ENCODE measurements at places on chromosomes 7 and 10.
A peak's percentile ranks its signal among the peaks of the same experiment; 100 is the strongest.

- no peak for DNase-seq
Observed at GRCh38 chr7:135200821-135201331, 10.4 kb downstream of the WDR91 start.

DNA sequence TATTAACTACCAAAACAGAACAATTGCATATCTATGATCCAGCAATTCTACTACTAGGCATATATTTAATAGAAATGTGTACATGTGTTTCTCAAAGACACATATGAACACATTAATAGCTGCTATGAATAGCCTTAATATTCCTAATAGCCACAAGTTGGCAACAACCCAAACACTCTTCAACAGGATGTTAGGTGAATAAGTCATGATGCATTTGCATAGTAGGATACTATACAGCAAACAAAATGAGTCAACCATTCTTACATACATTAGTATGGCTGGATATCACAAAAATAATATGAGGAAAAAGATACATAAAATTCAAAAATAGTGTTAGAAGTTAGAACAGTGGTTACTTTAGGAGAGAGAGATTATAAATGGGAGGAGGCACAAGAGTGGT lies 26.8 kb upstream of the ZNF746 start:
- no peak for DNase-seq

- no peak for DNase-seq
Observed at GRCh38 chr7:14836571-14837189, 65.9 kb downstream of the DGKB start.

GRCh38 chr7:112302566-112302965 lies 96.1 kb downstream of the ZNF277 start:
- no peak for DNase-seq

DNA sequence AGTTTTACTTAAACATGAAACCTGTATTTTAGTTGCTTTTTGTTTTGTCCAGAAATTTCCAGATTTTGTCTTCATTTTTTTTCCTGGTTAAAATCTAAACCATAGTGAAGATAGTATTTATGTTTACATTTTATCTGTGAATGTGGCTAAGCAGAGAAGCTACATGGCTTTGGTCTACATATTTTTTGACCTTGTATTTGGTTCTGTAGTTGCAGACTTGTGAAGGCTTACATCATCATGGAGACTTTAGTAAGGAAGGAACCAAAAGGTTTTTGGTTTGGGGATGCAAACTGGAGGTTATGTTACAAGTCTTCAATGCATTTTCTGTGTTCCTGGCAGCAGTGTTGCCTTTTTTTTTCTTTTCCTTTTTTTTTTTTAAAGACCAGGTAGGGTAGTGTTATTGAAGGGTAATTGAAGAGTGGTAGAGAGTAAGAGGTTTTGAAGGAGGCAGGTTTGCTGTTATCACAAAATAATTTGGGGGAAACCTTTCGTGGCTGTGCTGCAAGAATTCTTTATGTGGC lies 30.9 kb upstream of the VDAC2 start:
- DNase-seq, result no peak

DNA sequence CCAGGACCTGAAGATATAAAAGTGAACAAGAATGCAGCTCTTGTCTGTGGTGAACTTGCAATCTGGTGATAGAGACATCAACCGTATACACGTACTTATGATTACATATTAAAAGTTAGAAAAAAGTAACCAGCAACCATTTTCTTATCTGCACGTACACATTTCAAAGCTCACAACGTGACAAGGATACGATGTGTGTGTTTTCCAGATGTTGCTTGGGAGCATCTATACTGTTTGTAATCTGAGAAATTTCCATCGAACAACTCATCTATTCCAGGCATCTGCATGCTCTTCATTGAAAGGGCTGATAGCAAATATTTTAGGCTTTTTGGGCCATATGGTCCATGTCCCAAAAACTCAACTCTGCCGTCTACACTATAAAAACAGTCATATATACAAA lies 23.3 kb downstream of the MALRD1 start:
- DNase-seq, result no peak

DNA sequence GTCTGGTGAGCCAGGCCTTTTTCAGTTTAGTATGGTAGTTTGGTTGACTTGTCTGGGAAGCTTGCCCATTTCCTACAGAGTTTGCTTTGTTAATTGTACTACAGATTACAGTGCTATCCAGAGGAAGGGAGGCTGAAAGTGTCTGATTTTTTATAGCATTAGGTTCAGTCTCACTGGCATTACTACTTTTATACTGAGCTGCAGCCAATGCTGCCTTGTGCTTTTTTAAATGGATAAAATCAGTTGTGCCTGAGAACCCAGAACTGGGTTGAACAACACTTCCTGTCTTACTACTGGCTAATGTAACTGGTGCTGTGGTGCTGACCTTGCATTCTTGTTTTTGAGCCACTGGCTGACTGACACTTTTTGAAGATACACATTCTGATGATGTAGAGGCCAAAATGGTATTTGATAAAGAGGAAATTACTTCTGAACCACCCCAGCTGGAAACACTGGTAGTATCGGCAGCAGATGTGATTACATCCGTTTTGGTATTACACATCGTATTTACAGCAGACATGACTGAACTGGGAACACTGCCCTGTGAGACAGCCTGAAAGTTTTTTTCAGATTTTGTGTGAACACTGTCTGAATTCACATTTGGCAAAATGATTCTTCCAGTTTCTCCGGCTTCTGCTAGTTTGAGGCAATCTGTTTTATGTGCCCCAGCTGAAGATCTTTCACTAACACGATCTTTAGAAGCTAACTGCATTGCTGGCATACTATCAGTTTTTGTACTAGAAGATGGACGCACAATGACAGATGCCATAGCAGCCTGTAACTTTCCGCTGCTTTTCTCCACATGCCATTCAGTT lies 74.1 kb downstream of the NRBF2 start:
- no peak for DNase-seq

GRCh38 chr10:14489522-14490177 lies 158.9 kb upstream of the FRMD4A start:
- peak; percentile 9 for DNase-seq

GRCh38 chr10:35986756-35987502 lies 344.8 kb upstream of the FZD8 start:
- DNase-seq, result no peak

- no peak for DNase-seq
Observed at GRCh38 chr10:4372601-4373000, 453.4 kb upstream of the AKR1E2 start.

- DNase-seq, result no peak
Observed at GRCh38 chr7:138244606-138245005, 168.3 kb downstream of the AKR1D1 start.

- DNase-seq, result no peak
Observed at GRCh38 chr10:32393911-32394310, 47.0 kb upstream of the EPC1 start.

DNA sequence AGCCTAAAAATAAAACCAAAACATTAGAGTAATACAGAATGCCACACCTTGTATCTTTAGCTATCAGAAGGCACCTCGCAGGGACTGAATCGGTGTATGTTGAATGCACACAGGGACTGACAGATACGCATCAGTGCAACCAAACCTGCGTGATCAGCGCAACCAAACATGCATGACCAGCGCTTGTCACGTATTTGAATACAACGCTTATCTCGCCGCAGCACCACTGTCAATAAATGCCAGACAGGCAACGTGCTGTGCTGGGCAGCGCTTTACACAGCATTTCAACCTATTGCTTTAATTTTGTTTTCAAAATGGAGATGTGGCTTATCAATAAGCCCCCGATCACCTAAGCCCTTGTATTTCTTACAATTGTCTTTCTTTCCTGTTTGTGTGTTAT lies 242.4 kb downstream of the SFMBT2 start:
- no peak for DNase-seq

- DNase-seq, result no peak
Observed at GRCh38 chr7:136878878-136879277, 10.4 kb downstream of the CHRM2 start.

DNA sequence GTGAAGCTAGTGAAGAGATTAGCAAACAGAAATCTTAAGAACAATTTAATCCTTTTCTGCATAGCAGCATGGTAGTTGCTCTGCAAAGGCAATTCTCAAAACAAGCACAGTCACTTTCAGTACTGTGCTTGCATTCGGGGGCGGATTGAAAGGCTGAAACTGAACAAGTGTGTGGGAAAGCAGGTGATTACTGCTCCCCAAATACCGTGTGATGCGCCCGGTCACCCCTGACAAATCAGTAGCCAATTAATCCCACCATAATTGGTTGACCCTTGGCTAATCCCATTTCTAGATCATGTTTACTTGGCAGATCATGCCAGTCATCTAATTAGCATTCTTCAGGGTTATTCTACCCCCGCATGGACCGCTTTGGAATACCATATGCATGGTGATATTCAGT lies 76.5 kb upstream of the ADRB1 start:
- DNase-seq, result no peak

GRCh38 chr7:155190688-155191087 lies 107.0 kb upstream of the INSIG1 start:
- peak; percentile 69 for DNase-seq

DNA sequence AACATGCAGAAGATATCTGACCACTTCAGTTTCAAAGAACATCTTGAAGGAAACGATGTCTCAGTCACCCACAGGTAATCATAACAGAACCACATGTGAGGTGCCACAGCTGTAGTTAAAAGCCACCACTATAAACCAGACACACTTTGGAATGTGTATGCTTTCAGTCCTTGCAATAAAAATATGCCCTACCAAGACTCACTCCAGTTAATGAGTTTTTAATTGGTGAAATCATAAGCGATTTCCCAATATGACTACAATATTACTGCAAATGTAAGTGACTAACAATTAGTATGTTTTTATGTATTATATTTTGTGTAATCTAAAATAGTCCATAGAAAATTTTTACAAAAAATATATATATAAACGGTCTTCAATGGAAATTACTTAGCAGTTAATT lies 428.2 kb downstream of the PARD3 start:
- DNase-seq, result no peak

- DNase-seq, result no peak
Observed at GRCh38 chr10:132654121-132654571, 116.6 kb downstream of the INPP5A start.

- DNase-seq, result no peak
Observed at GRCh38 chr7:76281706-76282343, 20.6 kb upstream of the HSPB1 start.

DNA sequence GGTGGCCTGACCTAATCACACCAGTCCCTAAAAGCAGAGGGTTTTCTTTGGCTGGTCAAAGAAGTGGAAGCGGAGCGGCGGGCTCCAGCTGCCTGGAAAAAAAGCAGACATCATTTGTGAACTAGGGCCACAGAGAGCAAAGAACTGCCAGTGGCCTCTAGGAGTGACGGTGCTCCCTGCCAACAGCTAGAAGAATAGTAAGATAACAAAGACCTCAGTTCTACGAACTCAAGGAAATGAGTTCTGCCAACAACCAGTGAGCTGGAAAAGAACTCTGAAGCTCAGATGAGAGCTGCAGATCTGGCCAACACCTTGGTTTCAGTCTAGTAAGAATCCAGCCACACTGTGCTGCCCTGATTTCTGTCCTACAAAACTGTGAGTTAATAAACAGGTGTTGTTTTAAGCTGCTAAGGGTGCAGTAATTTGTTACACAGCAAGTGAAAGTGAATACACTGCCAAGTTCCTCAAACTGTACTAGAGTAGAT lies 178.0 kb downstream of the SRPK2 start:
- no peak for DNase-seq

DNA sequence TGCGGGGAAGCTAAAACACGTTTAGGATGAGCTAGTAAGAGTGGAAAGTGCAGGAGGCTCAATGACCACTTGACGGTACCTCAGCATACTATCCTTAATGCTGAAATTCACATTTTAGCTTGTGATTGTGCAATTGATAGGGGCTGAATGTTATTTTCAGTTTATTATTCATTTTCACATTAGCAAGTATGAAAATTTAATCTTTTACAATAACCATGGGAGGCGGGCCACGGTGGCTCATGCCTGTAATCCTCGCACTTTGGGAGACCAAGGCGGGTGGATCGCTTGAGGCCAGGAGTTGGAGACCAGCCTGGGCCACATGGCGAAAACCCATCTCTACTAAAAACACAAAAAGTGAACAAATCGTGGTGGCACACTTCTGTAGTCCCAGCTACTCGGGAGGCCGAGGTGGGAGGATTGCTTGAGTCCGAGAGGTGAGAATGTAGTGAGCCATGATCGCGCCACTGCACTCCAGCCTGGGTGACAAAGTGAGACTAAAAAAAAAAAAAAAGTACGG lies 22.0 kb upstream of the ANLN start:
- DNase-seq, result no peak

- DNase-seq, result no peak
Observed at GRCh38 chr10:98617906-98618520, 171.3 kb upstream of the HPS1 start.

DNA sequence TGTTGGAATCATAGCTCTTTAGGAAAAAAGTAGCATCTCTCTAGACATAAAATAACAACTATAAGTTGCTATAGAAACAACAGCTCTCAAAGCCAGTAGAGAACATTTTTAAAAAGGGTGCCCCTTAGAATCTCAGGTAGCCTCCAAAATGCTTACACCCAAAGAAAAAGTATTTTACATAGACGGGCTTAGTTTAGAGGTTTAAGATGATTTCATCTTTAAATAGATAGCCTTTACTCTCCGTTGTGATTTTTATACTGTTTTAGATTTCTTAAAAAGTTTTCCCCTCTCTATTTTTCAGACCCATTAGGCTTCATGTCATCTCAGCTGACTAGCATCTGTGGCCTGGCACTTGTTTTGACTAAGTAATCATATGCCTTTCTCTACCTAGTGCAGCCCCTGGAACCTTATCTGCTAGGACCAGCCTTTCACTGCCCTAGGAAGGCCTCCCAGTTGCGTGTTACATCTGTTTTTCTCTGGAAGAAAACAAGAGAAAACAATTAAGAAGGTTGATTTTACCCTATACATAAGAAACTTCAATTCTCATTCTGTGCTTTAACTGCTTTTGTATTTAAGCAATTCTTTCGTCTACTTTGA lies 6.9 kb upstream of the BPGM start:
- peak; percentile 64 for DNase-seq

- no peak for DNase-seq
Observed at GRCh38 chr7:117152213-117153007, 170.4 kb downstream of the WNT2 start.

- DNase-seq, result no peak
Observed at GRCh38 chr7:29843093-29843492, 36.8 kb downstream of the WIPF3 start.

DNA sequence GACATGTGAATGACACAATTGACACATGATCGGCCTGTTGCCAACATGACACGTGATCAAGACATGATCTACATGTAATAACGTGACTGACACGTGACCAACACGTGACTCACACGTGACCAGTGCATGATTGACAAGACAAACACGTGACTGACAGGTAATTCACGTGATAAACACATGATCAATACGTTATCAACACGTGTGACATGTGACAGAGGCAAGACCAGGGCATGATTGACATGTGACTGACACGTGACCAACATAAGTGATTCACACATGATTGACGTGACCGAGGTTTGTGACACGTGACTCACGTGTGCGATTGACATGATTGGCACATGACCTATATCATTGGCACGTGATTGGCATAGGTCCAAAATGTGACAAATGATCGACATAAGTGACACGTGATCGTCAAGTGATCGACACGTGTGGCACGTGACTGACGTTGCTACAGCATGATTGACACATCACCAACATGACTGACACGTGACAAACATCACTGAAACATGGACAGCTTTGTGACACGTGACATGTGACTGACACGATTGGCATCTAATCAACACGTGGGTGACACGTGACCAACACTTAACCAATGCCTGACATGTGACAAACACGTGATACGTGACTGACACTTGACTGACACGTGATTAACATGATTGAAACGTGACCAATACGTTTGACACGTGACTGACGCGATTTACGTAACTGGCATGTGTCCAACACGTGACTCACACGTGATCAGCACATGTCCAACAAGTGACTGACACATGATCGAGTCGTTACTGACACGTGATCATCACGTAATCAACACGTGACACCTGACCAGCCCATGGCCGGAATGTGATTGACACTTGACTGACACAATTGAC lies 23.0 kb downstream of the CRPPA start:
- no peak for DNase-seq
